ENCODE measurements at places on chromosomes 7 and 10.

- DNase-seq: no peak
These were observed 77.4 kb downstream of the SAMD9 start for GRCh38 chr7:93040355-93040754.

DNA sequence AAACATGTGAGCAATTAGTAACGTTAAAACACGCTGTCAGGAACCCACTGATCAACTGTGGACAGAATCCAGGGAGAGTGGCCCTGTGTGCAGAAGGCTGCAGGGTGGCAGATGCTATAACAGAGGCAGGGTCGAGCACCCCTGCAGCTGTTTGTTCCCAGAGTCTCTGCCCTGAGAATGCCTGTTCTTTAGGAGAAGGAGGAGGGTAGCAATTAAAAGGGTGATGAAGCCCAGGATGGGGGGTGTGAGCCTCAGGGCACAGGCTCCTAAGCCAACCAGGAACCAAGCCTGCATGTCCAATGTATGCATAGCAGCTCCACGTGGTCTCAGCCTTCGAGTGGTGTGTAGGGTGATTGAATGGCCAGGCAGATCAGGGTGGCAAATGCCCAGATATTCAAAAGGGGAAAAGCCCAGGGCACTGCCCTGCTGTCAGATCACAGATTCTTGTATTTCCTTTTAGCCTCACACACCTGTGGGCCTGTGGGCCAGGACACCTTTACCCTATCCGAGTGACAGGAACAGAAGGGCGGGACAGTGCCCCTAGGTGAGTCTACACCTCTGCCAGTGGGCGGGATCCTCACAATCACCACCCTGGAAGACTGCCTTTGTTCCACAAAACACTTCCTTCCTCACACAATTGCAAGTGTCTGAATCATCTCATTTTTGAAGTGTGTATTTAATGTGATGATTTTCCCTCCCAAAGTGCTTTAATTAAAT is 7.3 kb downstream of the WDFY4 start:
- no peak for DNase-seq

GRCh38 chr10:111039522-111039921 is 37.3 kb upstream of the ADRA2A start:
- no peak for DNase-seq

DNA sequence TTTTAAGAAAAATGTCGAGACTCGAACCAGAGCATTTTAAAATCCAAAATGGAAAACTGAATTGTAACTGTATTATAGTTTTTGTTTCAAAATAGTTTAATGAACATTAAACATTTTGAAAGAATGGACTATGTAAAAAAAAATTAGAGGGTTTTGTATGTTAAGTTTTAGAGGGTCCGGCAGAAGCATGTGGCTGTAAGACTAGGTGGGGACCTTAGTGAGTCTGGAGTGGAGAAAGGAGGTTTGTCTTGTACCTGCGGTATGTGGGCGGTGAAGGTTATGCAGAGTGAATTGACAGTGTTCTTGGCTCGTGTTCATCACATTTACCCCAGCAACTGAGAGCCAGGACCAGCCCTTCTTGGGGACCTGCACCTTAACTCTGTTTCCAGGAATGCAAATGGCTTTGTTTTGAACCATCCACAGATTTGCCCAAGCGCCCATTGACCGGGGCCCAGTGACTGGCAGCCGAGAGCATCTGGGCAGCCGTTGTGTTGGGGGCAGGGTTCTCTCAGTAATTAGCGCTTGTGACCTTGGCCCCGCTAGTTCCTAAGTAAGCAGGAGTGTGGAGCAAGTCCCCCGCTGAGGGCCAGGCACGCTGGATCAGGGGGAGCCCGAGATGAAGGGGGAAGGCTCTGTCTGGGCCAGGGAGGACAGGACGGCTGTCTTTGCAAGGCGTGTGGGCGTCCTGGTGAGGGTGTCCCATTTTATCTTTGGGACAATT is 1.4 kb upstream of the KLF6 start:
- no peak for DNase-seq

DNA sequence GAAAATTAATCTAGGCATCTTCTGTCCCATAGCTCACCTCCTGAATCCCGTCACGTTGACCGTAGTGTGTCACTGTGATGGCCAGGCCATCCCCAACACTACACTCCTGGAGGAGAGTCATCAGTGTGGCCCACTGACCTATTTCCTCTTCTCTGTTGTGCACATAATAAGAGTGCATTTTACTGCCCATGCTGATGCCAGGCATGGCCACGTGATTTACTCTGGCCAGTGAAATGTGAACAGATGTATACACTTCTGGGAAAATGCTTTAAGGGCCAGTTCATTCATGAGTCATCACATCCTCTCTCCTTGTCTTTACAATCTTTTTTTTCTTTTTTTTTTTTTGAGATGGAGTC is 101.9 kb upstream of the PIP4K2A start:
- no peak for DNase-seq

- DNase-seq: no peak
These were observed 26.5 kb downstream of the PDE1C start for GRCh38 chr7:32043688-32044087.

DNA sequence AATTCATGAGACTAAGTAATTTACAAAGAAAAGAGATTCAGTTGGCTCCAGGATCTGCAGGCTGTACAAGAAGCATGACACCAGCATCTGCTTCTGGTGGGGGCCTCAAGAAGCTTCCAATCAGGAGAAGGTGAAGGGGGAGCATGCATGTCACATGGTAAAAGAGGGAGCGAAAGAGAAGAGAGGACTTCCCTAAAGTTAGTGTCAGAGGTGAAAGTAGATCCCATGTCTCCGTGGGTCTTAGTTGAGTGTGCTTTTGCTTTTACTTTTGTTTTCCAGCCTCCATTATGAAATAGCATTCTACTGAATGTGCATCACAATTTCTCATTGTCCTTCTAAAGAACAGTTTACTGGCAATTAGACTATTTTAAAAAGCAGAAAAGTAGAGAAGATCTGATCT is 213.6 kb upstream of the FZD1 start:
- no peak for DNase-seq

GRCh38 chr7:158356454-158356853 is 231.2 kb downstream of the PTPRN2 start:
- DNase-seq: no peak

DNA sequence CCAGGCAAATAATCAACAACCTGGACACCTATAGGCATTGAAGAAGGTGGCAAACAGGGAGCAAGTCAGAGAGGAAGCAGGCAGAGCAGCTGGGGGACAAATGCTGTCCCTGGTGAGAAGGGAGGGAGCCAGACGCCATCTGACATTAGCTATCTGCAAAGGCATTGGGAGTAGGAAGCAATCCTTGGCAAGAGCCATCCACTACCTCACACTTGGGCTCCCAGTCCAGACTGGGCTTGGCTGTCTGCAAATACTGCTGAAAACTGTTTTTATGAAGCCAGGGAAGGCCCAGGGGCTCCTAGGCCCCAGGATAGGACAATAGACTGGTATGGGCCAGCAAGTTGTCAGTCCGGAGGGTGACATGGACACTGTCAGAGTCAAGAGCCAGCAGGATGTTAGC is 132.5 kb downstream of the SORBS1 start:
- no peak for DNase-seq

DNA sequence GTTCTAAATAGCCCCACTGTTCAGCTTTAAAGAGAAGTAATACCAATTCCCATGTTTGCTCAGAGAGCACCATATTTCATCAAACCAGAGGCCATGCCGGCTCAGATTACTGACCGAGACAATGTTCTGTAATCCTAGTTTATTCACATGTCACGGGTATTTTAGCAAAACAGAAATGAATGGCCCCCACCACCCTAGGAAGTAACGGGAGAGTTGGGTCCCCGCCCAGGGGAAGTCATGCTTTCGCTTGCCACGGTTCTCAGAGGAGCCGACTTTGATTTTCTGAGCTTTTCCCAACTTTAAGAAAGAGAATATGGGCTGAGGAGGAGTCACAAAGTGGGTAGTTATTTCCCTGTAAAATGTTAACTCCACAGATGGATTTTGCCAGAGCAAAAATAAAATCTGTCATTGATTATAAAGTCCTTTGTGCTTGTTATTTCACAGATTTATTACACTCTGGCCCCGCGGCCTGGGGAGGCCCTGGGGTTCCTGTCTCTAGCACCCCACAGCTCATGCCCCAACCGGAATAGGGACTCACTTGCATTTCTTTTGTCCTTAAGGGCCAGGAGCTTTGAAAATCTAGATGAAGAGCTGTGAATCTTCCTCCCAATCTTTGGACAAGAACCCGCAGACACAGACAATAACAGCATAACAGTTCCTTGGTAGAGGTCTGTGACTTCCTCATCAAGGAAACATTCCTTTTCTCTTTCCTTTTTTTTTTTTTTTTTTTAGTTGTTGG is 3.7 kb upstream of the GDF10 start:
- DNase-seq: no peak

DNA sequence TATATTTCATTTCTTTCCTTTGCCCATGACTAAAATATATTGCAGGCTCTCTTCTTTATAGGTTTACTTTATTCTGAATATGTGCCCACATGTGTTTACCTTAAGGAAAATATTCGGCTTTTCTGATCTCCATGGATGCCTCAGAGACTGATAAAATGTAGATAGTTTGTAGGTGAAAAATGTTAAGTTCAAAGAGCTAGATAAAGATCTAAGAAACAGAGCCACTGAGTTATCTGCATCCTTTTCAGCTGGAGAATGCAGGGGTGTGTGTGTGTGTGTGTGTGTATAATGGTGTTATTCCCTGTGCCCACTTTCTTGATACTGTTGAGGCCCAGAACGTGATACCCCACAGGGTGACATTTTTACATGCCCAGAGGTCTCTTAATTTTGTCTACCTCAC is 150.8 kb downstream of the LRRC4 start:
- DNase-seq: no peak

GRCh38 chr7:4823441-4824119 is 38.2 kb downstream of the PAPOLB start:
- DNase-seq: no peak

DNA sequence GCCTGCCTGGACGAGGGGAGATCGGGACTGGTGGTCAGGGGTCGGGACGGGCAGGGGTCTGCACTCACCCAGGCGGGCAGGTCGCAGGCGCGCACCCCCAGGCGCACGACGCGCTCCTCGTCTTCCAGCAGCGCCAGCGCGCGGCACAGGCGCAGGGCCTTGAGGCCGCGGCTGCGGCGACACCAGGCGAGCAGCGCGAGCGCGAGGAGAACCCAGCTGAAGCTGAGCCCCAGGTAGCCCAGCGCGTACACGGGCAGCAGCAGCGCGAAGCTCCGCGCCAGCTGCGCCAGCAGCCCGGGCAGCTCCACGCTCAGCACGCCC is 328 bp downstream of the ESYT2 start:
- peak; percentile 69 for DNase-seq

- DNase-seq: no peak
These were observed 118.5 kb upstream of the CHST15 start for GRCh38 chr10:124211921-124212320.

- no peak for DNase-seq
These were observed 26.8 kb upstream of the NPS start for GRCh38 chr10:127522298-127522697.

DNA sequence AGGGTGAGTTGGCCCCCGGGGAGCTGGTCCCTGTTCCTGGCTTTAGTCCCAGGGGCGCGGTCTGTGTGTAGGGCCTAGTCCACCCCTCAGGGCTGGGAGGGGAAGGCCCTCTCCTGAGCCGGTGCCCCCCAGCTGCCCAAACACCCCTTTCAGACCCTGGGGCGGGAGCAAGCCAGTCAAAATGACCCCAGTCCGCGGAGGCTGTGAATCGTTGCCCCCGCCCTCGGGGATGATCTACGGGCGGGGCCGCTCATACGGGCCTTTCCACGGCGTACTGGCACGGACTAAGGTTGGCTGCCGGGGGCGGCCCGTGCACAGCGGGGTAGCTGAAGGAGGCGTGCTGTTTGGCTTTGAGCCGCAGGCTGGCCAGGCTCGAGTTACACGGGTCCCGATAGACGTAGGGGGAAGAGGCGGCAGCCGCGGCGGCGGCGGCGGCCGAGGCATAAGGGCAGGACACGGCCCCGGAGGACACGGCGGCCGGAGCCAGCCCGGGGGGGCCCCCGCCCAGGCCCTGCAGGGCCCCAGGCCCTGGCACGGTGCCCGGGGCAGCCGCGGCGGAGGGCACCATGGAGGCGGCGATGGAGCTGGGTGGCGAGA is 4.3 kb downstream of the ELOVL3 start:
- peak; percentile 44 for DNase-seq

DNA sequence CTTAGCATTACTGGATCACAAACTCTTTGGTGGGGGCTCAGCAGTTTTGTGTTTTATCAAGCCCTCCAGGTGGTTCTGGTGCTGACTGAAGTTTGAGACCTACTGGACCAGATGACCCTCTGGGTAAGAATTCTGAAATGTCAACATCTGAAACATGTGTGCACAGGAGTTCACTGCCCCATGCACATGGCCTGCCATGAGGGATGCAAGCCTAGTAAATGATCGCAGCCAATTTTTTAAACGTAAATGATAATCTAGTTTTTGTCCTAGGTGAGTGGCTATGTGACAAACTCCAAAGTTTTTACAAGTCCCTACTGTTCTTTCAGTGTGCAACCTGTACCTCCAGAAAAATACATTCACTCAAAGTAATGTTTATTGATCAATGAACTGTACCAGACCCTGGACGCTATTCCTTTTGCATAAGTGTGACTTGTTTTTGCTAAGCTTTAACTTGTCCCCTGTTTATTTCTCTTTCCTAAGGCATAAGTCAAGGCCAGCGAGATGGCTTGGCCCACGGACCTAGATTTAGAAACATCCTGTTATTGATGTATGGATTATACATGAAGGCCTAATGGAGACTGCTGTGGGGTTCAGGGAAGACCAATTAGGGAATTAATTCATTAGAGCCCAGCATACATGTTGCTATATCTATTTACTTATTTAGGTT is 531.1 kb downstream of the LRMDA start:
- DNase-seq: no peak

DNA sequence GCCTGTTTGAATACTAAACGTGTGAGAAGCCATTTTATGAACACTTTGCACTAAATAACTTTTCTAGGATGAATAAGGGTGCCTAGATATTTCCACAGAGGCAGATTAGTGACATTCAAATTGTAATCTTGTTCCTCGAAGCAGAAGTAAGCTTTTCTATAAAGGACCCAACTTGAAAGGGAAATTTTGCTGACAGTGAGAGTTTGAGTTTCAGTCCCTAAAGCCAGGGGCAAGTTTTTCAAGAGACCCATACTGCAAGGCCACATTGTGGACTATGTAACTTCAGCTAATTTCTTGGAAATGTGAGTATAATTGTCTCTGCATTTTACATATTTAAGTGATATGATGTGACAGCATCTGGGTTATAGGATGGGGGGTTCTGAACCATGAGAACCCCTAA is 387.2 kb upstream of the ETV1 start:
- no peak for DNase-seq

DNA sequence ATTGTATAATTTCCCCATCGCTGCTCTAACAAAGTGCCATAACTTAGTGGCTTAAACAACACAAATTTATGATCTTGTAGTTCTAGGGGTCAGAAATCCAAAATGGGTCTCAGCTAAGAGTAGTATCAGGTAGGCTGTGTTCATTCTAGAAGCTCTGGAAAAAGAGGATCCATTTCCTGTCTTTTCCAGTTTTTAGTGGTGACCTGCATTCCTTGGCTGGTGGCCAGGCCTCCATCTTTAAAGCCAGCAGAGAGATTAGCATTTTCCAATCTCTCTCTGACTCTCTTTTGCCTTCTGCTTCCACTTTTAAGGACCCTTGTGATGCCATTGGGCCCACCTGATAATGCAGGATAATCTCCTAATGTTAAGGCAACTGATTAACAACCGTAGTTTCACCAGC is 41.0 kb upstream of the C10orf120 start:
- no peak for DNase-seq

Data from NCI-H1930 (cell line).